Gastroesophageal sphincter (tissue), 4 donors: ENCODE measurements at places on chromosomes 7 and 10. TPM values are rescaled to one million over a fixed set of nuclear protein-coding genes. Genes with fewer than 3 reads are reported as not detected.
A peak's percentile ranks its signal among the peaks of the same experiment; 100 is the strongest.

DNA sequence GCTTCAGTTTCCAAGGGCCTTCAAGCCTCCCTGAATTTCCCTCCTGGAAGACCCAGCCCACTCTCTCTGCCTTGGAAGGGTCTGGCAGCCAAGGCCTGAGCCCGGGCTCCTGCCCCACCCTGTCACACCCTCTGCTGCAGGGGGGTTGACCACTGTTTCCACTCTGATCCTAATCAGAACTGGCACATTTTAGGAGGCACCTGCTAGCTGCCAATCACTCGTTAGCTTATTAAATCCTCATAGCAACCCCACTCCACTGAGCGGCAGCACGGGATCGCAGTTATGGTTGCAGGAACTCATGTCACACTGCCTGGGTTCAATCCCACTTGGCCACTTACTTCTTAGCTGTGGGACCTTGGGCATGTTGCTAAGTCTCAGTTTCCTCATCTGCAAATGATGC, 12.9 kb downstream of the HSPB1 start:
- ATAC-seq = no peak

GRCh38 chr10:129233351-129234148, 233.5 kb upstream of the MGMT start:
- ATAC-seq = no peak

- no peak for ATAC-seq
Measured at GRCh38 chr7:4074994-4075393, 607.1 kb upstream of the FOXK1 start.

DNA sequence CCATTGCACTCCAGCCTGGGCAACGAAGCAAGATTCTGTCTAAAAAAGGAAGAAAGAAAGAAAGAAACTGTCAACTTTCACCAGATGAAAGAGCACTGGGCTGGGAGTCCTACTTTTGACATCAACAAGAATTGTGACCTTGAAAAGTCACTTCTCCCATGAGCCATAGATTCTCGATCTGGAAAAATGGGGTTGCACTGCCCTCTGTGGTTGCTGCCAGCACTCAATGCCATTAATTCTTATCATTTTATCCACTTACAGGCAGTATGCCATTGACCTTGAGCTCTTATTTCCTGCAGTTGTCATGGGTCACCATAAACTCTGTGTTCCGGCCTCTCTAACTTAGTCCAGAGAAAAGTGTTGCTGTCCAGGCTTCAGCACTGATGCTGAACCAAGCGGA, 137.2 kb downstream of the NOC3L start:
- peak; percentile 34 for ATAC-seq

- ATAC-seq = no peak
Measured at GRCh38 chr7:73376671-73377412, 48.9 kb downstream of the FKBP6 start.

DNA sequence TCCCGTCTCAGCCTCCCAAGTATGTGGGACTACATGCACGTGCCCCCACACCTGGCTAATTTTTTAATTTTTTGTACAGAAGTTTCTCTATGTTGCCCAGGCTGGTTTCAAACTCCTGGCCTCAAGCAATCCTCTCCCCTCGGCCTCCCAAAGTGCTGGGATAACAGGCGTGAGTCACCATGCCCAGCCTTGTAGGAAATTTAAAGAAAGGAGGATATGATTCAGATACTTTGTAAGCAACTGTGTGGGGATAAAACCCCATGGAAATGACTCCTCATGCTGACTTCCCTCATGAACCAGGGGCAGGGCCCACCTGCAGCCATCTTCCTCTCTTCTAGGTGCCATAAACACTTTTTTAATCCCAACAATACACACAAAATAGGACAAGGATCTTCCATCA, 50.2 kb downstream of the APBB1IP start:
- ATAC-seq = no peak

- ATAC-seq = no peak
Measured at GRCh38 chr7:125424721-125425120, 495.1 kb upstream of the POT1 start.

- ATAC-seq = no peak
Measured at GRCh38 chr10:109386101-109386500, 537.2 kb downstream of the XPNPEP1 start.

DNA sequence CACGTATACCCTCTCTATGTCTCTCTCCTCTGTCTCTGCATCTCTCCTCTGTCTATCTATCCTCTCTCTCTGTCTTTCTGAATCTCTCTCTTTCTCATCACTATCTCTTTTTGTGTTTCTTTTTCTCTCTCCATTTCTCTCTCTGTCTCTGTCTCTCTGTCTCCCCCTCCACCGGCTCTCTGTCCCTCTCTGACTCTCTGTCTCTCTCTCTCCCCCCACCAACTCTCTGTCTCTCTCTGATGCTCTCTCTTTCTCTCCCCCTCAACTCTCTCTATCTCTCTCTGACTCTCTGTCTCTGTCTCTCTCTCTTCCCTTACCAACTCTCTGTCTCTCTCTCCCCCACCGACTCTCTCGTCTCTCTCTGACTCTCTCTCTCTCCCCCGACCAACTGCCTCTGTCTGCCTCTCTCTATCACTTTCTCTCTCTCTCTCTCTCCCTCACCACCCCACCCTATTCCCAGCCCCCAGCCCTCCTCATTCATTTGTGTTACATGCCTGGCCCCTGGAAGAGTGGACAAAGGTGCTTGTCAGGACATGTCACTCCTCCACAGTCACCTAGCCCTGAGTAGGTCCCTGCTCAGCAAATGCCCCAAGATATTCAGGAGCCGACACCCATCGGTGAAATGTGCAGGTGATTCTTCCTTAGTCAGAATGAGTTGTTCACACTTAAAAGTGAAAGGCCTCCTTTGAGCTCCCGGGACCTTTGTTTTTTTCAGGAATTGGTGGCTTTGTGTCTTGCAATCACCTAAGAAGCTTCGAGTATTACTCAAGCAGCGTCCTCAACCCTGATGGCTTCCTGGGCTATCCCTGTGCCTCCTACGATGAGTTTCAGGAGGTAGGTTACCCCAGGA, 13.6 kb downstream of the PNLIPRP2 start:
- ATAC-seq = no peak

- no peak for ATAC-seq
Measured at GRCh38 chr7:101084865-101085161, 468 bp upstream of the TRIM56 start.

DNA sequence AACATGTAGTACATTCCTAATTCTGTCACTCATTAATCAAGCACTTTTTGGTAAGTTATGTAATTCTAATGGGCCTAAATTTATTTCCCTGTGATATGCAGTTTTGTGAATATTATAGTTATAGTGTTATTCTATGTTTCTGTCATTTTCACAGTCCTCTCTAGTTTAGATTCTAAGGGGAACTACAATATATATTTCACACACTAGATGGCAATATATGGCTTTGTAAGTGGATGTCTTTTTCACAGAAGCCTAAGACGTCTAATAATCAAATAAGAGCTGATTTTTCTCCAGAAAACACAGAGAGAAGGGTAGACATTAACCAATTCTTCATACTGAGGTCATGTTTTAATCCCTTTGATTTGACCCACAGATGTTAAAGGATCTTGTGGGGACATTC, 18.0 kb downstream of the RNLS start:
- ATAC-seq = no peak

- no peak for ATAC-seq
Measured at GRCh38 chr7:93378131-93378760, 146.1 kb downstream of the VPS50 start.

DNA sequence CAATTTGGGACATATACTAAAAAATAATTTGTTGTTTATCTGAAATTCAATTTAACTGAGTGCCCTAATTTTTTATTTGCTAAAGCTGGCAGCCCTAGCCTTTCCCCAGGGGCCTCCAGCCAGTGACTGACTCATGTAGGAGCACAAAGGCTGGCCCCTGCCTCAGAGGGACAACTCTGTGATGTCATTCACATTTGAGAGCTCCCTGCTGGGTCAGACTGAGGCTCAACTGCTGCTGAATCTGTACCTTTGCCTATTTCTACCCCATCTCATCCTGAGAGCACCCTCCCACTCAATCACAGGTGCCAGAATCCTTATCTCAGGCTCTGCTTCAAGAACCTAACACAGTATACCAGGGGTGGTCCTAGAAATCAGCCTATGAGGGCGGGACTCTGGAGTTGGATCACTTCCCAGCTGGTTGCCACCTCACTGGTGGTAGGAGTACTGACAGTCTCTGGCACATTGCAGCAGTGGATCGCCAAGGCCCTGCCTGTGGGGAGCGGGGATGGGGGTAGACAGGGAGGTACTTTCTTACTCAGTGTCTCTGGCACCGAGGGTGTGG, 11.6 kb downstream of the GCK start:
- ATAC-seq = no peak

- ATAC-seq = no peak
Measured at GRCh38 chr10:3066317-3067117, 831 bp upstream of the PFKP start.

- ATAC-seq = no peak
Measured at GRCh38 chr7:107917763-107918651, 27.0 kb downstream of the DLD start.

DNA sequence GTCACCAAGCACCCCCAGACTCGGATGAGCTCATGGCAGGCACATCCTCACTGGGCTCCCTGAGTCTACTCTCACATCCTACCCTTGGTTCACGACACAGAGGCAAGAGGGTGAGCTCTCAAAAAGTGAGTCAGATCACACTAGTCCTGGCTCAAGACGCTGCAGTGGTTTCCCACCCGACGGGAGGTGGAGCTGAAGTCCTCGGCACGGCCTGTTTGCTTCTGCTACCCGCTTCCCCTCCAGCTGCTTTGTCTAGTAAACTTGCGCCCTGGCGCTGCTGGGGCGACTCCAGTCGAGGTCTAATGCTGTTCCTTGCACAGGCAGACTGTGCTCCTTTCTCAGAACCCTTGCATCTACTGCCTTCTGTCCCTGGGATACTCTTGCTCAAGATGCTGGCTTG, 13.5 kb upstream of the SFMBT2 start:
- no peak for ATAC-seq

- ATAC-seq = no peak
Measured at GRCh38 chr7:151623766-151624165, 104.1 kb upstream of the RHEB start.

GRCh38 chr7:137402536-137403352, 59.2 kb upstream of the PTN start:
- ATAC-seq = no peak

- ATAC-seq = no peak
Measured at GRCh38 chr7:20598459-20599309, 16.8 kb upstream of the ABCB5 start.

GRCh38 chr7:13414661-13415107, 574.8 kb downstream of the ETV1 start:
- no peak for ATAC-seq

DNA sequence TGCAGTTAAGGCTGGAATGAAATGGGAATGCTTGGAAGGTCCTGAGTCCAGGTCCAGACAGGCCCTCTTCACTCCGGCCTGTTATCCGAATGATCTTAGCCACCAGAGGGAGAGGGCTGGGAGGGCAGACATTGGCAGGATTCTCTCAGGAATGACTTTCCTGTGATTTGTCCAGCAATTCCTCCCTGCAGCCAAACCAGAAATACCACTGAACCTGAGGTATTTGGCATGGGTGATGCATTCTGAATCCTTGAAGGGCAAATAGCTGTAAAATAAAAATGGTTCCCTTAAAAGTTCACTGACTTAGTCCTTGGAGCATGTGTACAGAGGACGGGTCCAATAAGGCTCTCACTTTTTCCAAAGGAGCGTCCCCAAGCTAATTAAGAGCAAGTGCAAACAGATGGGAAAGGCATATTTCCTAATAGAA, 77.5 kb upstream of the HABP2 start:
- peak; percentile 70 for ATAC-seq

DNA sequence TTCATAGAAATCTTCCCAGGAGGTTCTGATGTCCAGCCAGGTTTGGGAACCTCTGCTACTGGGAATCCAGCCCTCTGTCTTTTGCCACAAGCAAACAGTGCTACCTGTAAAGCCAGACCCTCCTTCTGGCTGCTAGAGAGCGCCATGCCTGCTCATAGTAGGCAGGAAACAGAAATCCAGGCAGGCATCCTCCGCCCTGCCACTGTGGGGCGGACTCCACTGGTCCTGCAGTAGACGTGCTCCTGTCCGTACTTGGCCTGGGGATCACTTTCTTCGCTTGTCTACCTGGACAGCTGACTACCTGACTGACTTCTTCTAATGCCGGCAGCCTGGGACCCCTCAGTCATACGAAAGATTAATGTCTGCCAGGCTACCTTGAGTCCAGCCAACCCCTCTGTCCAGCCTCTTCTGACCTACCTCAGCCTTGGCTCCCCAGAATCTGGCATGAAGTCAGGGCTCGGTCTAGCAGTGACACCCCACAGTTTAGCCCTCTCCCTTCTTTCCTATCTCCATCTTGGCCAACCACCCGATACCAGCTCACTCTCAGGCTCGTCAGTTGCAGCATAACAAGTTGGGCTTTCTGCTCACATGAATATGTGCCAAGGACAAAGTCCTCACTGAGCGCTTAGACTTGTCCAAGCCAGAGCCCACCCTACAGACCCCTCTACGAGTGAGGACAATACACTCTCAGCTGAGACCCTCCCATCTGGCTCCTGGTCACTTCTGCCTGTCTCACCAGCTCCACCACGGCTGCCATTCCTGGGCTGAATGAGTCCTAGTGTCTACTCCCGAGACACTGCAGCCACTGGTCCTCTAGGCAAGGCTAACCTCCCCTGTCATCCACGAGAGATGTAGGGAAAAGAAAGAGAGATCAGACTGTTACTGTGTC, 43.9 kb upstream of the OPALIN start:
- ATAC-seq = no peak

- no peak for ATAC-seq
Measured at GRCh38 chr10:79947787-79948424, 999 bp downstream of the SFTPD start.

- no peak for ATAC-seq
Measured at GRCh38 chr10:52729271-52730104, 43.1 kb downstream of the MBL2 start.

DNA sequence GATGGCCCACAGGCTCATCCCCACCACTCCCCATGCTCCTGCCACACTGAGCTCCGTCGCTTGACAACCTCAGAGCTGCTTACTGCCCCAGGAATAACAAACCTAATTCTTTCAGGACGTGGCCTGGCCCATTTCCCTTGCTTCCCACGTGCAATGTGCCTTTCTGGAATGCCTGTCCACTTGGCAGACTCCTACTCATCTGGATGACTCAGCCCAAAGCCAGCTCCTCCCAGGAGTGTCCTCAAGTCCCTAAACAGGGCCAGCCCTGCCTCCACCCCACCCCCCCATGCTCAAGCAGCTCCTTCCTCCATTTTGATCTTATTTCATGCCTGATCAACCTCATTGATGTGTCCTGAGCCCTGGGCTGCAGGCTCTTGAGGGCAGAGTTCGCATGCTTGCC, 164.9 kb upstream of the RNF32 start:
- peak; percentile 46 for ATAC-seq

- peak; percentile 34 for ATAC-seq
Measured at GRCh38 chr7:43700059-43700501, 29.2 kb downstream of the COA1 start.

GRCh38 chr10:124172181-124172916, 79.0 kb upstream of the CHST15 start:
- ATAC-seq = peak; percentile 7

- no peak for ATAC-seq
Measured at GRCh38 chr10:105509517-105509916, 868.4 kb downstream of the SORCS3 start.

Gene ZNF425
- total RNA-seq = 6.4 TPM

Gene RNLS
- total RNA-seq = 9.4 TPM

Gene PDE1C
- total RNA-seq = 19.8 TPM

Gene IPMK
- total RNA-seq = 6.3 TPM

Gene POLR2J2
- 7.5 TPM for total RNA-seq

Gene AKR1C8
- total RNA-seq = not detected

Gene PTF1A
- total RNA-seq = not detected

Gene TFPI2
- total RNA-seq = 40.1 TPM
